ENCODE measurements at places on chromosomes 6 and 20.

- DNase-seq: no peak
Observed at GRCh38 chr6:138569970-138570724, 70.9 kb upstream of the NHSL1 start.

DNA sequence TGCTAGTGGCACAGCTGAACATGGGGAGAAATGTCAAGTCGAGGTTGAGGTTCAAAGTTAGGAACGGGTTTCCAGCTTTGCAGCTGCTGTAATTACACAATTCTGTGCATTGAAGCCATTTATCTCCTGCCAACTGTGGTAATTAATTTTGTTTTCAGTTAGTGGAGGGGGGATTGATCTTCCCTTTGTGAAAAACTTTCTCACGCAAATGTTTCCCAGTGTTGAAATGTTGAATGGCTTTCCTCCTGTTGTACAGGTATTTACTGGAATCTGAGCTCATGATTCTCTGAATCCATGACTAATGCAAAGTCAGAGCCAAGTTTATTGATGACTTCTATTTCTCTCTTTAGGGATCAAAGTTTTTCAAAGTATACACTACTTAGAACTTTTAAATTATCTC is 198.4 kb upstream of the SLC35B3 start:
- DNase-seq: no peak

- DNase-seq: no peak
Observed at GRCh38 chr6:40925341-40925740, 113.7 kb downstream of the UNC5CL start.

- no peak for DNase-seq
Observed at GRCh38 chr20:3383878-3384495, 23.5 kb downstream of the DNAAF9 start.

DNA sequence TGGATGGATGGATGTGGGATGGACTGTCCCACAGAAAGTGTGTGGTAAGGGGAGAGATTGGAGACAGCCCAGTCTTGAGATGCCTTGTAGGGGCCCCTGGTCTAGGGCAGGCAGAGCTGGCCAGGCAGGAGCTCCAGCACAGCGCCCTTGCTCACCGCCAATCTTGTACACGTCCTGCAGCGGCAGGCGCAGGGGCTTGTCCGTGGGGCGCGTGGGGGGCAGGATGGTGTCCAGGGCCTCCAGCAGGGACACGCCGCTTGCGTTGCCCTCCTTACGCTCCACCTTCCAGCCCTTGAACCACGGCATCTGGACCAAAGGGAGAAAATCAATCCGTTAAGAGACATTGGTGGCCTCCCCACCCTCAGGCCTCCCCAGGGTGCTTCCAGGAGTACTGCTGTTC is 5.9 kb downstream of the EEF1A2 start:
- DNase-seq: no peak

DNA sequence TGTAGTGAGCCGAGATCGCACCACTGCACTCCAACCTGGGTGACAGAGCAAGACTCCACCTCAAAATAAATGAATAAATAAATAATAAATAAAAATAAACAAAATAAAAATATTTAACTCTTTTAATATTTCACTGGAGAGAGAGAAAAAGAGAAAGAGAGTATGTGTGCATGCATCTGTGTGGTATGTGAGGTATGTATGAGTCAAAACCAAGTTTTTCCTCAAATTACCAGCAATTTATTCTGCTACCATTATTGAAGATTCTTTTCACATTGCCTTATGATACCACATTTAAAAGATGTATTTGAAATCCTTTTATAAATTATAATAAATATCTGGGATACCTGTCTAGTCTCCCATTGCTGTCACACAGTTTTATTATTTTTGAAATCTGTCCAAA is 122.1 kb downstream of the CD164 start:
- no peak for DNase-seq

GRCh38 chr20:63009988-63010769 is 3.4 kb upstream of the BHLHE23 start:
- DNase-seq: peak; percentile 82

DNA sequence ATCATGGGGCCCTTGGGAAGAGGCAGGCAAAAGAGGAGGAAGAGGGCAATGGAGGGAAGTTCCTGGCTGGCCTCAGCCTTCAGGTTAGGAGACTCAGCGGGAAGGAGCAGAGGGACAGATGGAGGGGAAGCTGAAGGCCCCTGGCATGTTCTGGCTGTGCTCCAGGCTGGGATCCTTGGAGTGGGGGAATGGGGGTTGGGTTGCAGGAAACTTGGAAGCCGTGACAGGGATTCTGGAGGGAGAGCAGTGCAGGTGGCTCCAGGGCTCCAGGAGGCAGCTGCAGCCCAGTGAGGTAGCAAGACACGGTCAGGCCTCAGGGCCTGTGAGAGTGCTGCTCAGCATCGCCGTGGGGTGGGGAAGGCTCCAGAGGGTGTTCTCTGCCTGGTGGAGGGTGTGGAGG is 64.6 kb upstream of the SCP2D1 start:
- no peak for DNase-seq

DNA sequence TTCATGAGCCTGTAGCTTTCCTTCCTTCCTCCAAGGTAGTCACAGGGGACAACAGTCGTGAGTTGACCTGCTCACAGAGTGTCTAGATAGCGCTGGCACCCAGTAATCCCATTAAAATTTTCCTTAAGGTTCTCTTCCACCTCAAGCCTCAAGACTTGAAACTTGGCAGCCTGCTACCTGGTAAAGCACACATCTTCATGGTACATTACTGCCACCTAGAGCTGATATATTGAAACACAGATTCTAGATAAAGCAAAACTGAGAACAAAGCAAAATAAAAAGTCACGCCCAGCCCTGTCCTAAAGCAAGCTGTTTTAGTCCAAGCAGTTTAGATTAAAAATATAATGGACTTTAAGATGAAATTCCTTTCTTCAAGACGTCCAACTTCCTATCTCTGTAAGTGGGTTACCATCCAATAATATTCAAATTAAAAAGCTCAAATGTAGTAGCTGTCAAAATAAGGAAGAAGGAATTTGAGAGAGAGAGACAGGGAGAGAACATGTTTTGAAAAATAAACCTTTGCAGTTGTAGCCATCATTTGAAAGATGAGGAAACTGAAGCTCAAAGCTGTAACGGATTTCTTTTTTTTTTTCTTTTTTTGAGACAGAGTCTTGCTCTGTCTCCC is 50.7 kb upstream of the CD83 start:
- DNase-seq: peak; percentile 31

- DNase-seq: no peak
Observed at GRCh38 chr6:151148111-151148510, 91.7 kb upstream of the AKAP12 start.

- DNase-seq: no peak
Observed at GRCh38 chr20:43993560-43993959, 78.9 kb downstream of the TOX2 start.

DNA sequence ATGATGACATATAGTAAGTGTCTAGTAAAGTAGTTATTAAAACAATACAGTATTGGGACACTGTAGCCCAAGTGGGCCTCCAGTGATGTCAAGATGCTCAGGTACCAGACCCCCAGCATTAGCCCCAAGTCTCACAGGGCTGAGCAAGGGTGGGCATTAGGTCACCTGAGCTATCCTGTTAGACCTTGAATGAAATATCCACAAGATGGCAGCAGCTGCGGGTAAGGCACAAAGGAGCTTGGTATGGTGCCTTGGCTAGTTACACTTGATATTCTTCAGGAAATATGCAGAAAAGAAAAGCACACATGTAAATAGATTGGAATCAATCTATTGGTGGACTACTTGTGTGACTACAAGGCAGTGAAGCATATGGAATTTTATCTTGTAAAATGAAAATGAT is 701.8 kb upstream of the ADGRB3 start:
- no peak for DNase-seq

DNA sequence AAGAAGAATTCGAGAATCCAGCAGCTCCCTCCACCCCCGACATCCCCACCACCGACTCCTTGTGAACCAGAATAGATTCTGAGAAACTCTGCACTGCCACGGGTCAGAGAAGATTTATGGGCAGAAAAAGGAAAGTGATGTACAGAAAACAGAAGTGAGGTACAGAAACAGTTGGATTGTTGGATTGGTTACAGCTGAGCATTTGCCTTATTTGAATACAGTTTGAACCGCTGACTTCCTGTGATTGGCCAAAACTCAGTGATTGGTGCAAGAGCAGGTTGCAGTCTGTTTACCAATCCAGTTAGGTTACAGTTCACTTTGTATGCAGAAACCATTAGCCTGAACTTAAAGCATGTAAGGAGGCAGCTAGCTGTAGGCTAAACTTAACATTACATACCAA is 131.2 kb upstream of the HDDC2 start:
- no peak for DNase-seq

GRCh38 chr6:14824484-14825275 is 421.2 kb upstream of the JARID2 start:
- DNase-seq: no peak

DNA sequence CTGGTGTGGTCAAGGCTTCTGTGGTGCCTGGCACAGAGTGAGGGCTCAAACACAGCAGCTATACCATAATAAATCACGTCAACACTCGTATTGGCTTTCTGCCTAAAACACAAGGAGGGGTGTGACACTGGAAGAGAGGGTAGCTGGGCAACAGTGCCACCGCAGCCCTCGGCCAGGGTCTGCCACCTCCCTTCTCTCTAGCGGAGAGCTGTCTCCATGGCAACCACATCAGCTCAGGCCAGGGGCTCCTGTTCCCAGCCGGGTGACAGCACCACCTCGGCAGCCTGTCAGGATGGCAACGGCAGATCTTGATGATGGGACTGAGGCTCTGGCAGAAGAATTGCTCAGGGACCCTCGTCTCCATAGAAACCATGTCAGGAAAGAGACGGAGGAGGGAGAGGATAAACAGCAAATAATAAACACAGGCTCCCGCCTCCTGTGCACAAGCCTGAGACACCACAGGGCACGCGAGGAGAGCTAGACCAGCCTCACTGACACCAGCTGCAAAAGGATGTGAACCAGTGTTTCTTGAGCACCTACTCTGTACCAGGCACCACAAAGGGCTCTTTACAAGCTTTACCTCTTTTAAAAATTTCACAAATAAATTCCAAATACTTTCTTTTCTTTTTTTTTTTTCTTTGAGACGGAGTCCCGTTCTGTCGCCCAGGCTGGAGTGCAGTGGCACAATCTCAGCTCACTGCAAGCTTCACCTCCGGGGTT is 50.4 kb upstream of the TLDC2 start:
- no peak for DNase-seq

- DNase-seq: no peak
Observed at GRCh38 chr6:44493132-44493531, 105.6 kb downstream of the CDC5L start.

GRCh38 chr6:40395066-40395697 is 192.0 kb downstream of the LRFN2 start:
- no peak for DNase-seq

DNA sequence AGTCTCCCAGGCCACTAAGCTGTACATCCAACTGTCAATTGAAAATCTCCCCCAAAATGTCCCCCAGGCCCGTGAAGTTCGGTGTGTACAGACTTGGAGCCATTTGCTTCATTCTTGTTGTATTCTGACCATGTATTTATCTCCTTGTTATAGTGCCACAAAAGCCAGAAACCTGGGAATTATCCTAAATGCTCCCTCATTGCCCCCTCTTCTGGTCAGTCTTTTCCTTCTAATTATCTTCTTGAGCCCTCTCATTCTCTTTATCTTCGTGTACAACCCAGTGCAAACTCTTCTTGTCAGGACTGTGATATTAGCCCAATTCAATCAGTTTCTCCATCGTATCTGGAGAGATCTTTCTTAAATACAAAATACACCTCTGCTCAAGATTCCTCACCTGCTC is 64.7 kb downstream of the RFX6 start:
- no peak for DNase-seq

DNA sequence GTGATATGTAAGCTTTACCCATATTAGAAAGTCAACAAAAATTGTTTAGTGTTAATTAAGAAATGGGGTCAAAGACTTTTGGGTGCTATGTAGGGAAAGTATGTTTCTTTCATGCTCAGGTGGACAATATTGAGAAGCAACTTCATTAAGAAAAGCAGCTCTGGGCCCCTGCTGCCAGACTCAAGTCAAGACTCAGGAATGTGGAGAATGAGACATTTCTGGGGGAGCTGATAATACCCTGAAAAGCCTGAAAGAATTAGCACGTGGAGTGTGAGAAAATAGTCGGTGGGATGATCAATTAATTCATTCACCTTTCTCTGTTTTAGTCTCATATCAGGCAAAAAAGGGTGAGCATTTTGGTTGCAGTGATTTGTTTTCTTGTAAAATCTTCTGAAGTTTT is 175.1 kb upstream of the IMPG1 start:
- no peak for DNase-seq

DNA sequence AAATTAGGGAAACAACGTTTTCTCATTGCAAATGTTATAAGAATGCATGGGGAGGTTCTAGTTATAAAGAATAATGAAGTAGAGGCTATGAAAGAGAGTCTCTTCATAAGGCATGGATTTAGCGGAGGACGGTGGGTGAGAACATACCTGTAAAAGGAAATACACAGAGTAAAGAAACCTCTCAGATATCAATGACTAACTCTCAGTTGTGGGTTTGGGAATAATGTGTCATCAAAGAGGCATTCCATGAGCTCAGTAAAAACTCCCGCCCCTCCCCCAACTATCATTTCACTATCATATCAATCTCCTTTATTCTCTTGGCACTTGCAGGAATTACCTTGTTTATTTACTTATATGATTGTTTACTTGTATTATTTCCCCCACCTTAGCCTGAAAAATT is 695.4 kb downstream of the PTPRT start:
- no peak for DNase-seq

- DNase-seq: no peak
Observed at GRCh38 chr20:32325706-32326503, 32.2 kb upstream of the ASXL1 start.

DNA sequence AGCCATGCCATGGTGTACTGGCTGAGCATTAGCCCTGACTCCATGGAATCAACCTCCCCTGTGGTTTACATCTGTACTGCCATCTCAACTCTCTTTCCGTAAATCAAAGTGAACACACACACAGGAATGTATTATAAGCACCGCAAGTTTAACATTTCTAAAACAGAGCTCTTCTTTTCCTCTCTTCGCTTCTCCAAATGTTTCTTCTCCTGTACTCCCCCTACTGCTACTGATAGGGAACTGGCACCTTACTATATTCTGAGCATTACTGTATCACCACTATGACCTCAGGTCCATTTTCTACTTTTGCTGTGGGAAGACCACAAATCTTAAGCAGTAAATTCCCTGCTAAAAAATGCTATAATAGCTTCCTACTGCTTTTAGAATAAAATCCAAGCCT is 101.2 kb downstream of the NUS1 start:
- DNase-seq: no peak

GRCh38 chr6:259901-260508 is 32.3 kb upstream of the DUSP22 start:
- no peak for DNase-seq

All from GM12892 (cell line).